ENCODE measurements at places on chromosomes 4 and X. TPM values are rescaled to one million over a fixed set of nuclear protein-coding genes. Genes with fewer than 3 reads are reported as not detected.

DNA sequence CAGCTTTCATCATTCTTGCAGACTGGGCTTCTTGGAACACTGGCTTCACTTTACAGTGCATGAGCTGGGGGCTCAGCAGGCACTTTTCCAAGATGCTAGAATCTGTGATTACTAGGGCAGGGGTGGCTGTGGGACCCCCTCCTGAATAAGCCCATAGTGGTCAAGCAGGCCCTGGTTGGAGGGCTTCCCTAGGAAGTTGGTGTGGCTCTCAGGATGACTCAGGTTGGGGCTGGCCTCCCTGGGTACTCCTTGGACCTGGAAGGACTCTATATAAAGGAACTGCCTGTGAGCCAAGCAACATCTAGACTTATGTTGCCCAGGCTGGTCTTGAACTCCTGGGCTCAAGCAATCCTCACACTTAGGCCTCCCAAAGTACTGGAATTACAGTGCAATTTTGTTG lies 88.3 kb upstream of the HELT start:
- DNase-seq = no peak

DNA sequence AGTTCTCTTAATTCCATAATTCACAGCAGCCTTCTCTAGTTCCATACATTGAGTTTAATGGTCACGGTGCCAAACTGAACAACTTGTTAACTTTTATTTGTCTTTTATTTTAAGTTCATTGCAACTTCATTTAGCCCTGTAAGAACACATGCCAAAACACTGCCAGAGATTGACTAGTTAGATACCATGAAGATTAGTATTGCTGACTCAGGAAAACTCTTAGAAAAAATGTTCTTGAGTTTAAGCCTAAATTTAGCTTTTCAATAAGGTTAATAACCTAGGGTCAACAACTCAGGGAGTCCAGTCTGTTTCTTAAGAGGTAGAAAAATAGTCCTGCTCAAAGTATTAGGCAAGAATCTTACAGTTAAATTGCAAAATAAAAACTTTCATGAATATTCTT lies 25.7 kb downstream of the SPANXN2 start:
- no peak for DNase-seq

DNA sequence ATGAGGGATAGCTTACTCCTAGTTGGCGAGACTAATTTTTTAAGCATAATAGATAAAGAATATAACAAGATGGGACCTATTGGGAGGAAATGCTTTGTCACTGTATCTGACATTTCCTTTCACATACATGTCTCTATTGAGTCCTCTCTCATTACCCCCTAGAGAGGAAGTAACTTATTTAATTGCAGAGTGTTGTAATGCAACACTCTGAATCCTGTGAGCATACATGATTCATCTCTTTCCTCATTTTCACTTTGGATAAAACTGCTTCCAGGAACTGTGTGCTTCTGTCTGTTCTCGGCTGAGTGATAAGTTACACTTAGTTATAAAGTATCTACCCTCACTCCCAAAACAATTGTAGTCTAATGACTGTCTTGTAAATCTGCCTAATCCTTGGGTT lies 266.1 kb upstream of the ANXA10 start:
- DNase-seq = no peak

- DNase-seq = no peak
Measured at GRCh38 chrX:95728446-95728845, 956.2 kb upstream of the DIAPH2 start.

DNA sequence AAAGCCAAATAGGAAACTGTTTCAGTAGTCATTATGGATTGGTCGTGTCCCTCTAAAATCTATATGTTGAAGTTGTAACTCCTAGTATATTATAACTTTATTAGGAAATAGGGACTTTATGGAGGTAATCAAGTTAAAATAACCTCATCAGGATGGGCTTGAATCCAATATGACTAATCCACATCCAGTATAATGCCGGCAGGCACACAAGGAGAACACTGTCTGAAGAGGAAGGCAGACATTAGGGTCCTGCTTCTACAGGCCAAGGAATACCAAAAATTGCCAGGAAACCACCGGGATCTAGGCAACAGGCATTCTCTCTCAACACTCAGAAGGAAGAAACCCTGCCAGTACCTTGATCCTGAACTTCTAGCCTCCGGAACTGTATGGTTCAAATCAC lies 130.3 kb downstream of the ATP10D start:
- DNase-seq = no peak

GRCh38 chr4:38865445-38865844 lies 2.2 kb upstream of the FAM114A1 start:
- DNase-seq = no peak

DNA sequence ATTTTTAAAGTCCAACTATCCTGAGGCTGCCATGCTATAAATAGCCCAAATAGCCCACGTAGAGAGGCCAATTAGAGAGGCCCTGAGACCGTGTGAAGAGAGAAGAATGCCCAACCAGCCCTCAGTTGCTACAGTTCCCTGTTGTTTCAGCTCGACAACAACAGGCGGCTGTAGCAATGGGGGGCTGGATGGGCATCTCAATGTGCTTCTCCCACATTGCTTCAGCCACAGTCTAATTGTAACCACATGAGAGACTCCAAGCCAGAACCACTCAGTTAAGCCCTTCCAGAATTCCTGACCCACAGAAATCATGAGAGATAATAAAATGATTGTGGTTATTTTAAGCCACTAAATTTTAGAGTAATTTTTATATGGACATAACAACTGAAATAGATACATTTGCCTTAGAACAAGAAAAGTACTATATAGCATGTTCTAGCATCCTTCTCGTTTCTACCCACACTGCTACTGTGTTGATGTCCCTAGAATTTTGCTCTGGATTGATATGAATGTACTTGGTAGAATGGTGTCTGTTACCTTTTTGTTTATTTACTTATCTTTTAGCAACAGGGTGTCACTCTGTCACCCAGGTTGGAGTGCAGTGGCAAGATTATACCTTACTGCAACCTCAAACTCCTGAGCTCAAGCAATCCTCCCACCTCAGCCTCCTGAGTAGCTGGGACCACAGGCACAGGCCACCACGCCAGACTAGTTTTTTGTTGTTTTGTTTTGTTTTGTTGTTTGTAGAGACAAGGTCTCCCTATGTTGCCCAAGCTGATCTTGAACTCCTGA lies 436.4 kb downstream of the BCOR start:
- no peak for DNase-seq

DNA sequence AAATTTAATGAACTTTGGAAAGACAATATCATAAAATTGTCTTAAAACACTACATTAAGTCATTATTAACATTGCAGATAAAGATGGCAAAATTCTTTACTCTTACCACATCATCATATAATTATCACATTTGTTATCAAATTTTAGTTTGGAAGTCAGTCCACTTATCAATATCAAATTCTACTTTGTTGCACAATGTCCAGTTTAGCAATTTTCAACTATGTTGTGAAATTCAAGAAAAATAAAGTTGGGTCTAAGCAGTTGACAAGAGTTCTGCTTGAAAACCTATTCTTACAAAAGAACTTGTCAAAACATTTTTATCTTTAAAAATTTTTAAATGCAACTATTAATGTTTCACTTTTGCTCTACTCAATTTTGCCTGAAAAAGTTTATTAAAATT lies 44.7 kb upstream of the TET2 start:
- DNase-seq = no peak

DNA sequence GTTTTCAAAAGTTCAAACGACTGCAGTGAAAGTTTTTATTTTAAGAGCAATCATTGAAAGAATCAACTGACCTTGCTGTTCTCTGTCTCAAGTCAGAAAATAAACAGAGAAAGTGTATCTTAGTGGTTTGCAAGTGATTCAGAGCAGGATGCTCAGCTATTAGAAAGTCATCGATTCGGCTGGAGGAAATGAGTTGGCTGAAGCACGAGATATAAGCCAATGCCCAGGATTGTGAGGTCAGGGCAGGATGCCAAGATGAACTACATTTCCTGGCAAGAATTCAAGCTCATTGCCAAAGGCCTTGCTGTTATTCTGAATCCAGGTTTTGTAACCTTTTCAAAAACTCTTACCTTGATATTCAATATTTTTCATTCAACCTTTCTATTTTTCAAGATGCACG lies 541.4 kb upstream of the BOD1L1 start:
- DNase-seq = no peak

DNA sequence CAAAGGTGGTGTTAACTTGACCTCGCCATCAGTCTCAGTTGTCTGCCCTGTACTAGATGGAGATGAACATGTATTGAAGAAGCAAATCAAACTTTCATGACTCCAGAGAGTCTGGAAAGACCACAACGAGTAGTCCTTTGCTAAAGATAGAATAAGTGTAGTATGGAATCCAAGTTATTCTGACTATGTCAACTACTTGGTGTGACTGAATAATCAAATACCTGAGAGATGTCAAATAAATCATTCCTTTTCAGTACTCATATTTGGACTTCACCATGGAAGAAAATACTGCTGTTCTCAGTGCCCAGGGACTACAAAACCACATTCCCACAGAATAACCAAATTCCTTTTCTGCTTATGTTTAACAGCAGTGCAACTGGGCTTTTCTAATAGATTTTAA lies 161.2 kb upstream of the SPRY1 start:
- DNase-seq = no peak

DNA sequence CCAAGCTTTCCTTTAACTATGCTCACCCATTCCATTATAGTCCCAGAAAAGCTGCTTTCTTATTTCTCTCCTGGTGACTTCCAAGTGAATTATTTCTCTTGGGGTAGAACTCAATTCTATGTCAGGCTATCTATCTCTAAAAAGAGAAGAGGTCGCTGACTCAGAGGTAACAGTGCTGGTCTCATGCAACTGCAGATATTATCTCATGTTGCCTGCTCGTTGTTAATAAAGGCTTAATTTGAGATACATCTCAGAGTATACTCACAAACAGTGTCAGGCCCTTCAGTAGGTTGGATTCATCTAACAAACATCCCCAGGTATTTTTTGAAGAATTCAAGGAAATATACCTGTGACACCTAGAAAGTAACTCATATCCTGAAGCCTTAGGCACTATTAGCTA lies 2.7 kb downstream of the TMEM154 start:
- DNase-seq = no peak

- DNase-seq = no peak
Measured at GRCh38 chr4:108954880-108955279, 192.0 kb upstream of the ETNPPL start.

DNA sequence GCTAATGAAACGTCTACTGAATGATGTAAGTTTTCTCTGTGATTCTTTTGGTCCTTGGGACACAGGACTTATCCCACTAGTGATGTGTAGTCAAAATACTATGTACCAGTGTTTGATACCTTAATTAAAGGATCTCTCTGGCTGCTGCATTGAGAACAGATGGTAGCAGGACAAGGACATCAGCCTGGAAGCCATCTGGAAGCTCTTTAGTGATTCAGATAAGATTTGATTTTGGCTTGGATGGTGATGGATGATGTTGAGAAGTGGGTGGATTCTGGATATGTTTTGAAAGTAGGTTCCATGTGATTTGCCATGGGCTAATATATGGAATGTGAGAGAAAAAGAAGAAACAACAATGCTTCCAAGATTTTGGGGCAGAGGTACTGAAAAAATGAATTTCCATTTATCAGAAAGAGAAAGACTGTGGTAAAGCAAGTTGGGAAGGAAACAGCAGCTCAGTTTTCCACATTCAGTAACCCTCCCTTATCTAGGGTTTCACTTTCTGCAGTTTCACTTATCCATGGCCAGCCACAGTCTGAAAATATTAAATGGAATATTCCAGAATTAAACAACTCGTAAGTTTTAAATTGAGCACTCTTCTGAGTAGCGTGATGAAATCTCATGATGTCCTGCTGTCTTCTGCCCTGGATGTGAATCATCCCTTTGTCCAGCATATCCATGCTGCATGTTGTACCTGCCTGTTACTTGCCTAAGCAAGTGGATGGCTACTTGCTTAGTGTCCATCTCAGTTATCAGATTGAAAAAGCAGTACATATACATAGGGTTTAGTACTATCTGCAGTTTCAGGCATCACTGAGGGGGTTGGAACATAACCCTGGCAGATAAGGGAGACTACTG lies 15.6 kb downstream of the CD38 start:
- no peak for DNase-seq

GRCh38 chr4:16859031-16859430 lies 39.4 kb downstream of the LDB2 start:
- no peak for DNase-seq

DNA sequence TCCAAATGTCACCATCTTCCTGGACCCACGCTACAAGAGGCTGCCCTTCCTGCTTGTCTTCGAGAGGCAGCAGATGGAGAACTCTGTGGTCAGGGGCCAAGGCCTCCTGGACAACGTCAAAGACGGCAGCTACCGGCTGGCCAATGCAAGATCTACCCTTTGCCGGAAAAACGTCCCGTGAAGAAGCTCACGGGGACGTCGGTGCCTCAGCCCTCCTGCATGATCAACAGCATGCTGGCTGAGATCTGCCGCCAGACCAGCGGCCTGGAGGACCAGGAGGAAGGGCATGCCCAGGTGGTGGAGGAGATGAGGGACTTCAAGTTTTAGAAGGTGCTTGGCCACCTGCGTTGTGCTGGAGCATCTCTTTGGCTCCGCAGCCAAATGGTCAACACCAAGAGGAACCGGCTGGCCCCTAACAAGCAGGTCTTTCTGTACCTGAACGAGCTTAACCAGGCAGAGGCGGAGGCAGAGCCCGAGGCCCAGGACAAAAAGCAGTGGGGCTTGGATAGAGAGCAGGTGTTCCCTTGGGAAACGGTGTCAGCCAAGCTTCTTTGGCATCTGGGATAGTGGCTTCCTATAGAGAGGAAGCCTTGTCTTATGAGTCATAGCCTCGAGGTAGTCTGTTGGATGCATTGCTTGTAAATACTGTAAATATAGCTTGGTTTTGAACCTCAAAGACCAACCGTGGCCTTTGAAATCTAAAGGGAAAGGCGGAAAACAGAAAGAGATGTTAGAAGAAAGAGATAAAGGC lies 94.8 kb upstream of the ELOVL6 start:
- DNase-seq = no peak

- no peak for DNase-seq
Measured at GRCh38 chrX:64334467-64334866, 60.8 kb downstream of the MTMR8 start.

GRCh38 chr4:11605597-11605996 lies 176.9 kb upstream of the HS3ST1 start:
- no peak for DNase-seq

- no peak for DNase-seq
Measured at GRCh38 chr4:117327491-117327890, 242.1 kb upstream of the TRAM1L1 start.

GRCh38 chr4:158295053-158295452 lies 84.8 kb downstream of the TMEM144 start:
- DNase-seq = no peak

DNA sequence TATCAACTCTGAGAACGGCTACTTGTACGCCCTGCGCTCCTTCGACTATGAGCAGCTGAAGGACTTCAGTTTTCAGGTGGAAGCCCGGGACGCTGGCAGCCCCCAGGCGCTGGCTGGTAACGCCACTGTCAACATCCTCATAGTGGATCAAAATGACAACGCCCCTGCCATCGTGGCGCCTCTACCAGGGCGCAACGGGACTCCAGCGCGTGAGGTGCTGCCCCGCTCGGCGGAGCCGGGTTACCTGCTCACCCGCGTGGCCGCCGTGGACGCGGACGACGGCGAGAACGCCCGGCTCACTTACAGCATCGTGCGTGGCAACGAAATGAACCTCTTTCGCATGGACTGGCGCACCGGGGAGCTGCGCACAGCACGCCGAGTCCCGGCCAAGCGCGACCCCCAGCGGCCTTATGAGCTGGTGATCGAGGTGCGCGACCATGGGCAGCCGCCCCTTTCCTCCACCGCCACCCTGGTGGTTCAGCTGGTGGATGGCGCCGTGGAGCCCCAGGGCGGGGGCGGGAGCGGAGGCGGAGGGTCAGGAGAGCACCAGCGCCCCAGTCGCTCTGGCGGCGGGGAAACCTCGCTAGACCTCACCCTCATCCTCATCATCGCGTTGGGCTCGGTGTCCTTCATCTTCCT lies 2.7 kb downstream of the PCDH10 start:
- DNase-seq = no peak

ZDHHC15 gene
- 4.3 TPM for total RNA-seq

SH3RF1 gene
- total RNA-seq = 21.9 TPM

RNF212 gene
- 1.2 TPM for total RNA-seq

All from thoracic aorta (tissue), 2 donors.